GM20000 (cell line): ENCODE measurements at places on chromosomes 13 and 19.

DNA sequence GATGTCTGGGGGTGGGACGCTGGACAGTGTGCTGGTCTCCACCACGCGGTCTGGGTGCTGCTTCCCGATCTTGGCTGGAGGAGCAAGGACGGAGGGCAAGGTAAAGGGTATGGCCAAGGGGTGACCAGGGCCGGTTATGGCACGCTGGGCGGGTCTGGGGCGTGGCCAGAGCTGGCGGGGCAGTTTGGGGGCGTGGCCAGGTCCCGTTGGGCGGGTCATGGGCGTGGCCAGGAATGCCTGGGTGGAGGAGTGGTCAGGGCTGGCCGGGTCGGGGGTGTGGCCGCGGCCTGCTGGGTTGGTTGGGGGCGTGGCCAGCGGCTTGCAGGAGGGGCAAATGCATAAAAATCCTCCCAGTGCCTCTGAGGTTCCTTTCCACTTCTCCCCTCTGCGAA is 19.2 kb downstream of the GPX4 start:
- DNase-seq = peak; percentile 92

DNA sequence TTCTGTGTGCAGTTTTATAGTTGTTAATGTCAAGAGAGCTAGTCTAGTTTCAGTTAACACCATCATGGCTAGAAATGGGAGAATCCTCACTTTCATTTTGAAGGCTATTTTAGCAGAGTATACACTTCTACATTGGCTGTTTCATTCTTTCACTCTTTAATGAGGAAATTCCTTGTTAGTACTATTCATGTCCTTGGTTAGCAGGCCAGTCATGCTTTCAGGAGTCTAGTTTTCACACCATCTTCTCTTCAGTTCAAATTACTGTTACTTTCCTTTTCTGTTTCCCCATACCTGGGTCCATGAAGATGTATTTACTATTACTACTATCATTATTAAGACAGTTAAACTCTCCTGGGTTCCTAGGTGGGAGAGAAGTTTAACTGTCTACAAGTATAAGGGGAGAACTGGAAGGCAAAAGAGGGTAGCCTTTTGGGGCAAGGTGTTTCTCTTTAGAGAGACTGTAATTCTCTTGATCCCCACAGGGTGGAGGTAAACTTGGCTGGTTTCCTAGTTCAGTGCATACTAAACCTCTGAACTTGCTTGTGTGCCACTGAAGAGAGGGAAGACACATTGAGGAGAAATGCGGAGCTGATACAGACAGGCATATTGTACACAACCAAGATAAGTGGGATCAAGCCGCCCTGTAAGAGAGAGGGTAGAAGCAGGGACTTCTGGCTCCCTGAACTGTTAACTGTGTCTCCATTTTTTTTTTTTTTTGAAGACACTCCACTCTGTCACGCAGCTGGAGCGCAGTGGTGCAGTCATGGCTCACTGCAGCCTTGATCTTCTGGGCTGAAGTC is 41.3 kb upstream of the IGFL4 start:
- DNase-seq = peak; percentile 63

GRCh38 chr13:51370116-51370515 is 30.6 kb downstream of the SERPINE3 start:
- no peak for DNase-seq

- DNase-seq = no peak
Measured at GRCh38 chr13:26820871-26821270, 60.3 kb upstream of the GPR12 start.

GRCh38 chr19:34126966-34127365 is 45.3 kb upstream of the LSM14A start:
- DNase-seq = no peak

DNA sequence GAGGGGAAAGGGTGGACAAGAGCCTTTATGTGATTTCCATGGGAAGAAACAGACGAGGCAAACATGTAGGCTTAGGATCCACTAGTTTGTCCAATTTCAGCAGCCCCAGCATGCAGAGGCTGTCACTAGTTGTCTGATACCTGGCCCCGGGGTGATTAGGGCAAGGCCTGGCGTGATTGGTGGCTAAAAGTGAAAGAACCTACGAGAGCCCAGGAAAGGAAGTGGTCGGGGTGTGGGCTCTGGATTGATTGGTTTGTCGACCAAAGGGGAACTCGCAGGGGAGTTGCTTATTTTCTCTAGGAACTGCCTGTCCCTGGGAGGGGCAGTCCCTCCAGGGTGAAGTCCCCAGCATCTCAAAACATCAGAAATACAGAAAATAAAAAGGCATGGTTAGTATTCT is 64.2 kb upstream of the UQCRFS1 start:
- DNase-seq = peak; percentile 90
